ENCODE measurements at places on chromosomes 11 and 22.

- no peak for DNase-seq
Measured at GRCh38 chr11:1327064-1327460, 17.6 kb upstream of the TOLLIP start.

DNA sequence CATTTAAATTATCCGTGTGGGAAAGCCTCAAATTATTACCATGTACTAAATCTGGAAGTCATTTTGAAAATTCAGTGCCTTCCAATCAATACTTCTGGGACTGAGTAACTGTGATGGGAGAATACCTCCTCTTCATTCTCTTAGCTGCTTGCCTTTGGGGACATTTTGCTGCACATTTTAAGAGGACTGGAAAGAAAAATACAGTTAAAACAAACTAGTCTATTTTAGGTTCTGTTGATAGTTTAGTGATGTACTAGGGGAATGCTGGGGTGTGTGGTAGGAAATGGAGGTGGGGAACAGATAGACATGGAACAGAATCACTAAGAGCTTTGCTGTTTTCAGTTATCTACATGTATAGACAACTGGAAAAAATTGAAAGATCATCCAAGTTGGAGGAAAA is 65.7 kb upstream of the APOA1 start:
- no peak for DNase-seq

DNA sequence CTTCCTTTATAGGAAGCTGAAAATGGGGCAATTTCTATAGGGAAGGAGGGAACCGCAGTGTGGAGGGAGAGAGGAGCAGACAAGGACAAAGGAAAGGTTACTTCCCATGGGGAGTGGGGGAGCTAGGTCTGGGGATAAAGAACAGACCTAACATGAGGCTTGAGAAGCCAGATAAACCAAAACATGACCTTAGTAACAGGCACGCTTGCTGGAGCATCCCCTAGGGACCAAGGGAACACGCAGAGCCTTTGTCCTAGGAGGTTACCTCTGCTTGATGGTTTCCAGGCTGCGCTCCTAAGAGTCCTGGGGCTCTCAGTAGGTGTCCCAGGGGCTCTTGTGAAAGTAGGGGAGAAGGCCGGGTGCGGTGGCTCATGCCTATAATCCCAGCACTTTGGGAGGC is 271.4 kb upstream of the NCAM1 start:
- DNase-seq, result no peak

DNA sequence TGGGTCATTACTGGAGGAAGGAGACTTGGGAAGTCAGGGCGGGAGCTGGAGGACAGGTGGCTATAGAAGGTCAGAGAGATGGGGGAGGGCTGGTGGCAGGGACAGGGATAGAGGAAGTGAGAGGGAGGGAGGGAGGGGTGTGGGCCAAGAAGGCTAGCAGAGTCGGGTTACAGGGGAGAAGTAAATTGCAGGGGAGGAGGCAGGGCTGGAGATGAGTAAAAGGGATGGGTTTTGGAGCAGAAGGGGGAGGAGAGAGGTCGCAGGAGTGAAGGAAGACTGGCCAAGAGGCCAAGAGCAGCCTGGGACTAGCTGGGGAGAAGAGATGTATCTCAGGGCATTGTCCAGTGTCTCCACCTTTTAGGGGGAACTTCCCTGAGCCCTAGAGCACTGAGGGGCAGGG is 33.0 kb downstream of the LRRC10B start:
- no peak for DNase-seq

DNA sequence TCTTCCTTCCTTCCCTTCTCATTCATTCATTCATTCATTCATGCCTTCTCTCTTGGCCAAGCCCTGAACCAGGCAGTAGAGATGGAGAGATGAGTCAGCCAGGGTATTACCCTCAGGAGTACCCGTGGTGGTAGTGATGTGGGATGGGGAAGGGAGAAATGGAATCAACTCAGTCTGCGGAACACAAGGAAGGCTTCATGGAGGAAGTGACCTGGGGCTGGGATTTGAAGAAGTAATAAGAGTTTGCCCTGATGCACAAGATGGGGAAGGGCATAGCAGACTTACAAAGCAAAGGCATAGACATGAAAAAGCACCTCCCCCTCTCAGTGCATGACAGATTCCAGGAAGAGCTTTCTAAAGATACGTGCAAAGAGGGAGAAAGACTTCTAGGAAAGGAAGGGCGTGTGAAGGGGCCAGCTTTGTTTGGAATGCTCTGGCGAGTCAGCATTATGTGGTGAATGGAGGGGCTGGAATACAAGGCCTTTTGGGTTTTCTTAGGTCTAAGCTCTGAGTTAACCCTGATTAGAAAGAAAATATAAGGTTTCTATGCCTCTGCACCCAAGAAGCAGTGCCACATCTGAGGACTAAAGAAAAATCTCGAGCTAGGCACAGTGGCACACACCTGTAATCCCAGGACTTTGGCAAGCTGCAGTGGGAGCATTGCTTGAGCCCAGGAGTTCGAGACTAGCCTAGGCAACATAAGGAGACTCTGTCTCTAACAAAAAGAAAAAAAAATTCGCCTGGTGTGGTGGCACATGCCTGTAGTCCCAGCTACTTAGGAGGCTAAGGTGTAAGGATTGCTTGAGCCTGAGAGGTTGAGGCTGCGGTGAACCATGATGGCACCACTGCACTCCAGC is 36.4 kb upstream of the ACER3 start:
- no peak for DNase-seq

DNA sequence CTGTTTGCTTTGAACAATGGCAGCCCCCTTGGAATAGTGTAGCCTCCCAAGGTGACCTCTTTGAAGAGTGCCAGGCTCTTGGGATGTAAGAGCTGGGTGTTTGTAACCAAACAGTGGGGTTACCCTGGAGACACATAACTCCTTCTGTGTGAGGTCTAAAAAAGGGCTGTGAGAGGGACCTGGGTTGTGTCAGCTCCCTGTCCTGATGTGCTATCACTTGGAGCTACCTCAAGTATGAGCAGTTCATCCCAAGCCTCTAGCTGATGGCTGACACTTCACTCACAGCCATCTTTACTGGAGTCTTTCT is 40.2 kb downstream of the TSPAN18 start:
- DNase-seq, result no peak

- DNase-seq, result no peak
Measured at GRCh38 chr22:19527861-19528417, 3.7 kb upstream of the CLDN5 start.

DNA sequence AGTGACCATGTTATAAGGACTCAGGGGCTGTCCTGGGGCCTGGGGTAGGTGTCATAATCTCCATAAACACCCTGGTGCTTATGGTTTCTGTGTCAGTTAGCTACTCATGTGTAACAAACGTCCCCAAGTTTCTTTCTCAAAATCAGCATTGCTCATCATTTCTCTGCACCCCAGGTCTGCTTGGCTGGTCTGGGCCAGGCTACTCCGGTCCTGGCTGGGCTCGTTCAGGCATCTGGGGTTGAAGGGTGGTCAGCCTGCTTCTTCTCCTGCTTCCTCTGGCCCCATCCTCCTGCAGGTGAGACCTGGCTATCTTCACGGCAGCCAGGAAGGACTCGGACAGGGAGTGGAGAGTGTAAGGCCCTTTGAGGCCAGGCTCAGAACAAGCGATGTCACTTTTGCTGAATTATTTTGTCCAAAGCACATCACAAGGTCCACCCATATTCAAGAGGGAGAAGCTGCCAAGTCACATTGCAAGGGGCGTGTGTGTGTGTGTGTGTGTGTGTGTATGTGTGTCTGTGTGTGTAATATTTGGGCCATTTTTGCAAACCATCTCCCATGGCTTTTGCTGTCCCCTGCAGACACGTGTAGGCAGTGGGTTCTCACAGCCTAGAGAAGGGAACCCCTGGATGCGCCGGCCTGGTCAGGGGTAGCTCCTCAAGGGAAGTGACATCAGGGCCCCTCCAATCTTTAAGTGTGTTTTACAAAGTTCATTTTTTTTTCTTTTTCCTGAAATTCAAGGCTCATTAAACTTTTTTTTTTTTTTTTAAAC is 535.8 kb downstream of the TBC1D22A start:
- no peak for DNase-seq

- DNase-seq, result no peak
Measured at GRCh38 chr11:130834886-130835285, 81.4 kb downstream of the SNX19 start.

DNA sequence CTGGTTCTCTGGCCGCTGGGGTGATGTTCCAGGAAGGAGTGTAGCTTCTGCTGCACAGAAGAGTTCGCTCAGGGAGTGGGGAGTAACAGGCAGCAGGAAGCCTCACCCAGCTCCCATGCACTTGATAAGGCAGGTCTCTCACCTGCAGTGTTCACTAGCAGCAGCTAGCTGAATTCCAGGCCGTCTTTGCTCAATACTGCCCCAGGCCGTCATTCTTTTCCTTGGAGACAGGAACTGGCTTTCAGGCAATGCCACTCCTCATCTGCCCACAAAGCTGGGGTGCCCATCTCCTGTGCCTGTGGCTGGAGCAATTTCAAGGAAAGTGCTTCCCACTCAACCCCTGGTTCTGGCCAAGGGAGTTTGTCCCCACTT is 66.1 kb downstream of the ARHGAP42 start:
- no peak for DNase-seq

GRCh38 chr22:25475257-25476022 is 89.0 kb upstream of the GRK3 start:
- no peak for DNase-seq

DNA sequence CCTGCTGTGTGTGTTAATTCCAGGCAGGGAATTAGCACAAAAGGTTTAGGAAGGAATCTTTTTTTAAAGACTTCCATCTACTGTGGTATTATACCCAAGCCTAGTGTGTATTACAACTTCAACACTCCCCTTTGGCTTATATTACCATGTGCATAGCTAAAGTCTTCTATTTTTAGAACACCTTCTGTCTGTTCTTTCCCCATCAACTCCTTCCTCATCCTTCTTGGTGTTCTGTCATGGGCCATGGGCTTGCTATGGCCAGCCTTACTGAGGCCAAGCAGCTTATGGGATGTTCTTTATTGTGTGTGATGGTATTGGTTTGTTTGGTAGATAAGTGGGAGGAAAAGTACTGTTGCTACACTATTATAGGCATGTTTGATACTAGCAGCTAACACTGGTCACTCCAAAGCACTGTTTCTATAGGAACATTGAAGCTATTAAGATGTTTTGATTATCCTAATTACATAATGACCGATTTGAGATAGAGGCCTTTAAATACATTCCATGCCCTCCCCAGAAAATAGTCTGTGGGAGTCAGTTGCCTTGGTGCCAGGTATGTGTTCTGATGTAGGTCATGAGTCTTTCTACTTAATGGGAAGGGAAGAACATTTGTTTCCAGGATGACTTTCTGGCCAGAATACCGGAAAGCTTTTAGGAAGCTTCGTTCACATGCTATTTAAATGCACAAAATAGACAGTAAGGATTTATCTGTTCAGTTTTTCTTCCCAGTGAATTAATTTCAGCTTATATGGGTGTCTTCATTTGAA is 16.5 kb downstream of the MCAM start:
- DNase-seq, result no peak

- no peak for DNase-seq
Measured at GRCh38 chr11:9936754-9937153, 272.9 kb downstream of the SWAP70 start.

GRCh38 chr11:33387581-33387980 is 130.4 kb downstream of the HIPK3 start:
- no peak for DNase-seq

GRCh38 chr22:49608228-49608627 is 219.4 kb downstream of the BRD1 start:
- no peak for DNase-seq

DNA sequence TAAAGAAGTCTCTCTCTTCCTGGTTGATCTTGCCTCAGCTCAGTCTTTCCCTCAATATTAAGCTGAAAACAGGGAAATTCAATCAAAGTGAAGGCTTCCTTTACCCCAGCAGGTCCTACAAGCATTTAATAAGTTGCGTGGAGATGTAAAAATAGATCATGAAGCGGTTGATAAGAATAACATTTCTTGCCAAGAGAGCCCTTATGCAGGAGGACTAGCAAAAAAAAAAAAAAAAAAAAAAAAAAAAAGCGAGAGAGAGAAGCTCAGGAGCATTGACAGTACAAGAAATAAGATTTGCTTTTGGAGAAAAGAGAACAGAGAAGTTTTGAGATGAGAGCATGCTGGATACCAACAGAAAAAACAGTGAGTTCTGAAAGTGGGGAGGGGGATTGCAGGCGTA is 112.2 kb upstream of the CLMP start:
- DNase-seq, result no peak

GRCh38 chr11:121610706-121611105 is 157.9 kb upstream of the SORL1-AS1 start:
- no peak for DNase-seq

DNA sequence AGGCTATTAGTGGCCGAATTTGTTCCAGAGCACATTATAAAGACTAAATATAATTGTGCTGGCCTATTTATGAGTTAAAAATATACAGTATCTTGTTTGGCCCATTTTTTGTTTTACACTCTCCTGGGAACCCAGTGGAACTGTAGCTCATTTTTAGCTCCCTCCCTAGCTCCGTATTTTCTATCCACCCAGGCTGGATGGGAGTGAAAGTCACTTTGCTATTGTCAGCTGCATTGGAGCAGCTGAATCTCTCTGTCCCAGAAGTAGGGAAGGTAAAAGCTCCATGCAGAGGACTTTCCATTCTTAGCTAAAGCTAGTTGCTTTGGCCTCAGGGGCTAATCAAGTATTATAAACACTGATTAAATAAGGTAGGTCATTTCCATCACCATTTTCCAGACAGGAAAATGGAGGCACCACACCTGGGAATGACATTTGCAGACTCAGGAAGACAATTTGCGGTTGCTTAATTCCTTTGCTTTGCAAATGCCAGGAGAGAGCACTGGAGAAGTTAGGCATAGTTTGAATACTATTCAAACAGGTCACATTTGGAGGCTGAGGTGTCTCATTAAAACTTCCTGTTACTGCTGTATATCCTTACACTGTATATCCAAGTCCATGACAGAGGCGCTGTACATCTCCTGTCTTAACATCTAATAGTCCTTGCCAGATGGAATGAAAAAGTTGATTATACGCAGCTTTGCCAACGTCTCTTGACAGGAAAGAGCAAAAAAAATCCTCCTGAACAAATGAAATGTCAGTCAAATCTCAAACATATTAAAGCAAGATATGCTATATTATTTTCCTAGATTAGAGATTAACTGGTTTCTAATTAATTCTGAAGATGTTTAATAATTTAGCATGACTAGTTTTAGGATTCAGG is 338.1 kb upstream of the KIRREL3 start:
- DNase-seq, result no peak

- DNase-seq, result no peak
Measured at GRCh38 chr11:120738516-120739046, 227.0 kb downstream of the GRIK4 start.

GRCh38 chr11:4068962-4069361 is 25.6 kb upstream of the RRM1 start:
- DNase-seq, result no peak

GRCh38 chr11:10414181-10414580 is 40.9 kb upstream of the AMPD3 start:
- DNase-seq, result no peak

- no peak for DNase-seq
Measured at GRCh38 chr22:45298934-45299505, 10.7 kb upstream of the FAM118A start.

- DNase-seq, result no peak
Measured at GRCh38 chr11:16346975-16347374, 9.4 kb downstream of the SOX6 start.

GRCh38 chr11:131042041-131042390 is 125.7 kb upstream of the SNX19 start:
- no peak for DNase-seq
